ENCODE measurements at places on chromosomes 4 and X.

GRCh38 chrX:115589419-115589818 is 28.4 kb downstream of the PLS3 start:
- no peak for DNase-seq

- peak; percentile 26 for DNase-seq
Measured at GRCh38 chr4:73620115-73620792, at the start of gene RASSF6. RASSF6 (minus strand) TSS chr4:73620436; CDS start chr4:73611795, 8,641 bp downstream.

DNA sequence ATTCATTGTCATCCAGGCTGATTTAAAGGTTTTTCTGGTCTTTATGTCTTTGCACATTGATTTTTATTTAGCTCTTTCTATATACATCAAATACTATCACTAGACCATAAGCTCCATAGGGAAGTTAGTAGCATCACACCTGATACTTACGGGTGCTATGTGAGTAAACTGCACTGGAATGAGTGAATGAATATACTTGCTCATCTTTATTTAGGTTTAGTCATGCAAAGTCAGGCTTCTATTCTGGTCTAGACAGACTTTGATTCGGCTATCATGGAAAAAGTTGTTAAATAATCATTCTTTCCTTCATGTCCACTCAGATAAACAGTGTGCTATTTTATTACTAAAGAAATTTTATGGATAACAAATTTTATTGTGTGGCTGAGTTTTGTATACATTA is 457.8 kb upstream of the PCDH7 start:
- DNase-seq = no peak

DNA sequence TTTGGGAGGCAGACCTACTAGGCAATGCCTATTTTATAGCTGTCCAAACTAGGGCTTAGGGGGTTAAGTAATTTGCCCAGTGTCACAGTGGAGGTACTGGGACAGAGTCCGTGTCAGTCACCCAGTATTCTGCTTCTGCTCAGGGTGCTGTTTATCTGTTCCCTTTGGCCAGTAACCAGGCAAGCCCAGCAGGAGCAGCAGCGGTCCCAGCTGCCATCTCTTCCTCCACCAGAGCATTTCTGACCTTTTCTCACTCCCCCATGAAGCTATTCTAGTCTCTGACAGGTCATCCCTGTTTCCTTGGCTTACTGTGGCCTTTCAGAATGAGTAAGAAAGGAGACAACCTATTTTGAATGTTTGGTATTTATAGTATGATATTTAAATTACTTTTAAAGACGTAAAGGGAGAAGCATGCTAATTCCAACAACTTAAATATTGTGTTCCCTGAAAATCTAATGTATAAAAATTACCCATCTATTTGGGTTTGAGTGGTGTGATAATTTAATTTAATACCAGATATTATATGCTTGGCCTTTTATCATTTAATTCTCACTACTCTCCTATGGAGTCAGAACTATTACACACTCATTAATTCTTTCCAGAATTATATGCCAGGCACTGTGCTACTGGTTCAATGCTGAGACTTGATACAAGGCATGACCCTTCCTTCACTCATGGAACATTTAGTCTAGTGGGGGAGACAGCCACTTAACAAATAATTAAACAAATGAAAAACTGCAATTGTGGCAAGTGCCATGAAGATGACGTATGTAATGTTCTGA is 60.6 kb downstream of the RPS6KA3 start:
- no peak for DNase-seq

GRCh38 chr4:165208221-165208652 is 876 bp downstream of the KLHL2 start:
- DNase-seq = no peak

GRCh38 chr4:161926033-161926828 is 237.6 kb downstream of the FSTL5 start:
- no peak for DNase-seq

DNA sequence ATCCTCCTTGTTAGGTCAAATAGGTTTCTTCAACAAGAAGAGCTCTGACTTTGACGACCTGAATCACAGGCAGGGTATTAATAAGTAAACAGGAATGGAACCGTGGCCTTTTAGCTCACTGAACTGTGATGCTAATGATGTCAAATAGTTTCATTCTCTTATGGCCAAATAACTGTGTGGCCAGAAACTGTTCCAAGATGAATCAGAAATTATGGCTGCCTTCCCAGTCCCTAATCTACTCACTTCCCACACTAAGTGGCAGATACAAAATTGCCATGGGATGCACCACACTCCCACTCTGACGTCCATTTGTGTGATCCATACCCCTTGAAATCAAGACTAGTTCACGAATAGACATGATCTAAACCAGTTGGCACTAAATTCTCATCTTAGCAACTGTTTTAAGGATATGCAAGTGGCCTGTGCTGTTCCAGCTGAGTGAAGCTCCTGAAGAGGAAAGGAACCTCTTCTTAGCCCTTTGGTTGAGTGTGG is 455.4 kb downstream of the IL15 start:
- DNase-seq = no peak

DNA sequence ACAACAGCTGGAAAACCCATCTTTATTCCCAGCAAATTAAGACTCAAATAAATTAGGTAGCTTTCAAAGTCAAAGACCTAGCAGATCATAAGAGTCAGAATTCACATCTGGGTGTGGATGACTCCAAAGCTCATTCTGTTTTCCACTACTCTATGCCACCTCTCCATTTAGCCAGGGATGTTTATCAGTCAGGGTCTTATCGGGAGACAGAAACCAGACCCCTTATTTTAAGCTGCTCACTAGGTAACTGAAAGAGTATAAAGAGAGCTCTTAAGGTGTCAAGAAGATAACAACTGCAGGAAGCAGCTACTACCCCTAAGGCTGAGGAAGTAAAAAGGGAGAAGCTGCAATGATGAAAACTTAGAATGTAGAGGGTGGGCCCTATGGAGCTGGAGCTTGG is 333.7 kb upstream of the KLF3 start:
- no peak for DNase-seq

- no peak for DNase-seq
Measured at GRCh38 chr4:147582386-147583060, 34.7 kb upstream of the TMEM184C start.

DNA sequence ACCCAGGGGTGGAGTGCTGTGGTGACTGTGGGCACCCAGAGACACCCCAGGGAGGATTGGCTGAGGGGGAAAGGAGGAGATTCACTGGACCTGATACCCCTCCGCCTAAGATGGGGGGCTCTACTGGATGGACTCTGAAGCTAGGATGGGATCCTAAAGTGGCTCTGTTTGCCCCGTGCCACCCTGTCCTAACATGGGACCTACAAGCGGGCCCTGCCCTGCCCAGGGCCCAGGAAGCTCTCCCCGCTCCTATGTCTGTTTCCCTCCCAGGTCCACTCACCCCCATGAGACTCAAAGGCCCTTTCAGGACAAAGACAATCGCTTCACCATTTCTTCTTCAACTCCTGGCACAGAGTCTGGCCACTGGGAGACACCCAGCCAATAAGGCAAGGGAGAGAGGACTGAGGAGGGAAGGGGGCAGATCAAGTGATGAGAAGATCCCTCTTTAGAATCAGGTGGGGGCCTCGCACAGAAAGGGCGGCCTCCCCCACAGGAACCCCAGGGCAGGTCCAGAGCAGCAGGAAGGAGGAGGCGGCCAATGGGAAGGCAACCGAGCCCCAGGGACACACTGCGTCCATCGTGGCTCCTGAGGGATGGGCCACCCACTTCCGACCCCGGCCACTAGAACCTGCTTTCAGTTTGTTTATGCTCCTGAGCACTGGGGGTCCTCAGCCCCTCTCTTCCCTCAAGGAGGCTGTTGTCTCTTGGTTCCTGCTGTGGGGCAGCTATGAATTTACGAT is 155.4 kb downstream of the AFAP1 start:
- no peak for DNase-seq

DNA sequence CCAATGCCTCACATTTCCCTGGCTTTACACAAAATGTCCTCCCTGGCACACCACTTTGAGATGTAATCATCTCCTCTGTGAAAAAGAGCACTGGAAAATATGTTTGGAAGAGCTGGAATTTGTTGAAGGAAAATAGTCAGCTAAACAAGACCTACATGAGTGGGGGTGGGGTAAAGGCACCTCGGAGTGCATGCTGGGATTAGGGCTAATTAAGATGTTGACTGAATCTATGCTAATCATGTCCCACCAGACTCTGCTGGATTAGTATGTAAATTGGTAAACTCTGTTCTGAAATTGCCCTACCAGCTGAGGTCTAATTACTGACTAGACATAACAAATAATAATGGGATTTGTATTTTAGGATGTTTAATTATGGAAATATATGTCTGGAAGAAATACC is 46.8 kb upstream of the MID1 start:
- DNase-seq = no peak

- DNase-seq = no peak
Measured at GRCh38 chrX:43804021-43804420, 78.2 kb downstream of the MAOB start.

DNA sequence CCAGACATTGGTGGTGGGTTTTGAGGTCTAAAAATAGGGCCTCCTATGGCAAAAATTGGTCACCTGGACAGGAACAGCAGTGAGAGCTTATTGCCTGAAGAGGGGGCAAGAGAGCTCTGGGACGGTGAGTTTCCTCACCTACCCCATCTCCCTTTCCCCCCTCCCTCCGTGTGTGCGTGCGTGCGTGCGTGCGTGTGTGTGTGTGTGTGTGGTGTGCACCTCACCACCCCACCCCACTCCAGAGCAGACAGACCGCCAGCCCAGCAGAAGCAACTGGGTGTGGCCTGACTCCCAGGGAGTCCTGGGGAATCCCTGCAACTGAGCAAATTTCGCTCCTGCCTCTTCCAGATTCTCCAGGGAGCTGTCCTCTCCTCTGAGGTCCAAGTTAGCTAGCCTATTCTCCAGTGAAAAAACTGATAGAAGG is 44.7 kb downstream of the PRPS1 start:
- peak; percentile 73 for DNase-seq

GRCh38 chr4:3642056-3642630 is 109.9 kb upstream of the LRPAP1 start:
- DNase-seq = no peak

- no peak for DNase-seq
Measured at GRCh38 chr4:162349395-162349794, 185.6 kb upstream of the FSTL5 start.

GRCh38 chrX:132092439-132093065 is 35.3 kb downstream of the FRMD7 start:
- peak; percentile 57 for DNase-seq

GRCh38 chr4:158760866-158761265 is 8.0 kb upstream of the FNIP2 start:
- DNase-seq = no peak

DNA sequence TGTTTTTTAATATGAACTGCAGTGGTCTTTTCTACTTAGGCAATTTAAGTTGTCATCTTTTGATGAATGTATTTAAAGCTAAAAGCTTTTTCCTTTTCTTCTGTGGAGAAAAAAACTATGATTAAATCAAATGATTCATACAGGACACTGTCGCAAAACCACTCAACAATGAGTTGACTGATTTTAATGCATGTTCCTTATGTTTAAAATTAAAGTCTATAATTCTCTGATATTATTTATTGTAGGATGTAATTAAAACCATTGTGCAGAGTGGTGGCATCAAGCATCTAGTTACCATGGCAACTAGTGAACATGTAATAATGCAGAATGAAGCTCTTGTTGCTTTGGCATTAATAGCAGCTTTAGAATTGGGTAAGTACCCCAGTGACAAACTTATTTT is 172.5 kb downstream of the RAP1GDS1 start:
- DNase-seq = no peak

DNA sequence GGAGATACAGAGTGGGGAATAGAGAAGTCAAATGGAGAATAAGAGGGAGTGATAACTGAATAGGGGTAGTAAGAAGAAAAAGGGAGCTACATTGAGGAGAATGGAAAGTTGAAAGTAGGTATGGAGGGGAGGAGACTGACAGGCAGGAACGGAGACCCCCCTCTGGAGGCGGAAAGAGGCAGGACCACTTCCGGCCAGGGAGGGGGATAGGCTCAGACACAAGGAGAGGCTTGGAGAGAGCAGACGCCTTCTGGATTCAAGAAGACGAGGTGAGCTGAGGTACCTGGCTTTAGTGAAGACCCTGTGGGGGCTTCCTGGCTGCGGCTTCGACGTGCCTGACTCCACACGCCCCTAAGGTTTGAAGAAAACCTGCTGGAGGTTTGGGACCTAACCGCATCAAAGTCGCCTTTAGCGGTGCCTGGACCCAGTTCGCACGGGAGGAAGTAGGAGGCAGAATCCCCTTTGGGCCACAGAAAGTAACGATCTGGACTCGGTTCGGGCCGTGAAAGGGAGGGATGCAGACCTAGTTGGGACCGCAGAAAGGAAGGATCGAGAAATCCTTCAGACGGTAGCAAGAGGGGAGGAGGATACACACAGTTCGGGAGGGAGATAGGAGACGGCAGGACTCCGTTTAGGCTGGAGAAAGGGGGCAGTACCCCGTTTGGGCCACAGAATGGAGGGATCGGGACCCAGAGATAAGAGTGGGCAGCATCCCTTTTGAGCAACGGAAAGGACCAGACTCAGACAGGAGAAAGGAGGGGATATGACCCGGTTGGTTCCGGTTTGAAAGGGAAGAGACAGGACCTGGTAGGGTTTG is at the start of gene TRO:
TRO (plus strand) TSS at position 215 of the 817 bp plus-strand sequence. CDS start 1,423 bp downstream, outside the sequence.
- peak; percentile 25 for DNase-seq

DNA sequence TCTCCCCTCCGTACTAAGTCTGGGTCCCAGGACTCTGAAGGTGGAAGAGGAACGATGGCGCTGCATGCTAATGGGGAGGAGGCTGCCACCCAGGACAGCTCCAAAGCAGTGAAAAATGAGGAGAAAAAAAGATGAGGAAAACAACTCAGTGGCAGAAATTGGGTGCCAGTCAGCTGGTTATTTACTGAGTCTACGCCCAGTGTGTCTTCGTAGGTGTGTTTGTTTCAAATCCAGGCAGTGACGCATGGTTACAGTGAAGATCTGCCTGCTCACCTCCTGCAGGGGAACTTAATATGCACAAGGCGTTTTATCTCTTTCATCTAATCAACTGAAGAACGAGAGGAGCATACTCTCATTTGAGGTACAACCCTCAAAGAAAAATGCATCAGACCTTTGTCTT is 70.9 kb upstream of the FBXW7 start:
- no peak for DNase-seq
